ENCODE measurements at places on chromosomes 12 and 14.

DNA sequence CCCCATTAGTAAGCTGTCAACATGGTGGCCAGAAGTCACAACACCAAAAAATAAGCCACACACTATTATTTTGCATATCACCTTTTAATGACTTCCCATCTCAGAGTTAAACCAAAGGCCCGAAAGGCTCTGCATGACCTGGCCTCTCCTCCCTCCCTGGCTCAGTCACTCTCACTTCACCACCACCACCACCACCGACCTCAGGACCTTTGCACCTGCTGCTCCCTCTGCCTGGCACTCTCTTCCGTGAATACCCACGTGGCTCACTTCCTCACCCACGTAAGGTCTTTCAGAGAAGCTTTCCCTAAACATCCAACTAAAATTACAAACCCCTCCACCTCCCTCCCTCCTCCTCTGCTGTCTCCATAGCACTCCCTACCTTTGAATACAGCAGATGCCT, 134.3 kb downstream of the RIMBP2 start:
- no peak for DNase-seq

DNA sequence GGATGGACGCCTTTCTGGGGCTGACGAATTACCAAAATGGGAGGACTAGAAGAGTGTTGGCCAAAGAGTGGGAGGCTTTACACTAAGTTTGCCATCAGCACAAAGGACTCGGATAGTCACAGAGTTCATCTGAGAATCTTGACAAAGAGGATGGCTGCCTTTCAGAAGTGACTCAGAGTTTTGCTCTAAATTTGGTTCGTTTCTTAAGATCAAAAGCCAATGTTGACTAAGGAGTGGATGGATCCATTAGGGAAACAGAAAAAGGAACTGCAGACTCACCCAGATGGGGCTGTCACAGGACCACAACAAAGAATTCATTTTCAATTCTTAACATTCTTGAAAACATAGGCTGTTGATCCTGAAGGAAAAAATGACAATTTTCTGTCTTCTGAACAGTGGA, 81.3 kb upstream of the DUSP6 start:
- DNase-seq: no peak

DNA sequence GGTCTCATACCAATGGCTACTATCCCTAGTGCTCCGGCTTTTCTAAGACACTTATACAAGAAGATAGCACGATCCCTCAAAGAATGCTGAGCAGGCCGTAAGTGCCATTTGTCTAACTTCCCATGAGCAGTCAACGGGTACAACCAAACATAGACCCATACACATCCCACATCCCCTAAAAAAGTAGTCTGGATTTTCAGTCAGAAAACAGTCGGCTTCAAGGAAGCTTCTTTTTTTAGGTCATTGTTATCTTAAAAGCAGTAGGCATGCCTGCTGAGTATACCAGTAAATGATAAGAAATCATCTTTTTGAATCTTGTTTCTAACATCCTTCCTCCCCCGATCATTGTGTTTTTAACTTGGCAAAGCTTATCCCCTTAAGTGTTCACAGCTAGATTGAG, 19.8 kb downstream of the OSBPL8 start:
- DNase-seq: no peak

DNA sequence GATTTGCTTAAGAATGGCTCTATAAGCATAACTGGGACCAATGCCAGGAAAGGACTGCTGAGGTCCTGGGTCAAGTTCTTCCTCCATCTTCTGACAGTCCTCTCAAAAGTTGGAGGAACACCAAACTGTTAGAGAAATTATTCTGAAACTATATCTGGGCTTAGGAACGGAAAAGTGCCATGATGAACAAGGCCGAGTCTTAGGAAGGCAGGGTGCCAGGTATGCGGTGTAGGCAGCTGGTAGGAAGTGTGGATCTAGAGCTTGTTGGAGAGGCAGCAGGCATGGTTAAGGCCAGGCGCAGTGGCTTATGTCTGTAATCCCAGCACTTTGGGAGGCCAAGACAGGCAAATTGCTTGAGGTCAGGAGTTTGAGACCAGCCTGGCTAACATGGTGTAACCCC, 7.7 kb downstream of the GNPTAB start:
- DNase-seq: no peak

DNA sequence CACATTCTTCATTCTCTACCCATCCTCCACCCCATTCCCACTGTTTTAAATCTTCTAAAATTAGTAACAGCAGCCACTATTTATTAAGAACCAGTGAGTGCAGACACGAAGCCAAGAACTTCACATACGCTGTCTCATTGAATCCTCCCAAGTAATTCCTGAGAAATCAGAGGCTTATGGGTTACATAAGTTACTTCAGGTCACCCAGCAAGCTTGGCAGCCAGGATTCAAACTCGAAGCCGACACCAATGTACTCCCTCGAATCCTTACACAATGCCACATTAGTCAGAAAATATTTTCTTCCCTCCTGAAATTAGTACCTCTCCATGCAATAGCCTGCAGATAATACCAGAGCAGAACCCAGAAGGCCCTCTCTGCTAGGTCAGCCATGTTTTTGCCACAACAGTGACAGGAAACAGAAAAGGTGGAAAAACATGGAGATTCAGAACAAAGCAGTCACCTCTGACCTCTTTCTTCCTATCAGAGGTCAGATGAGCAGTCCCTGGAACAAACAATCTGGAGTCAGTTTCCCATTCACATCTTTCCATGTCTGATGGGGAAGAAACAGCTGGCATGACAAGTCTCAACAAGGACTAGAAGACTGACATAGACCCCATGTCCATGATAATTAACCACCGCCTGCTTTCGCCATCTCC, 16.4 kb downstream of the NID2 start:
- DNase-seq: no peak

DNA sequence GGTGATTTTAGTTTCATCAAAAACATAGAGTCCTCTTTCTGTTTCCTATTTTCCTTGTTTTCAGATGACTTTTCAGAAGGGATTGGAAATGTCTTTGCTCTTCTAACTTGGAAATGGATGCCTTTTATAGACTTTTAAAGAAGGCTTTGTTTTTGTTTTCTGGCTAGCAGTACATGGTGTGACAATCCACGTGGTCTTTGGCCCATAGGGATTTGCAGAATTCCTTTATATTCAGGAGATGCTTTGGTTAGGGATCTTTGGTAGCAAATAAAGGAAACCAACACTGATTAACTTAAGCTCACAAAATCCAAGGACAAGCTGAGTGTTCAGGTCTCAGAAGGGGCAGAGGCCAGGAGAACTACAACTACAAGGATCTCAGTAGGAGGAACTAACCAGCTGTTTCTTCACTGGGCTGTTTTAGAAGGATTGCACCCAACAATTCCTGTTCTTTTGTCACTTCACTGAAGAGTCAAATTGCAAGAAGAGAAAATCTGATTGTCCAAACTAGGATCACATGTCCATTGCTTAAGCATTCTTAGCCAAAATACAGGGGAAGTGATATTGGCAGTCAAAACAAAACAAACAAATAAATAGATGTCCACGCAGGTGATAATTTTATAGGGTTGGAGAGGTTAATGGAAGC, 58.6 kb upstream of the MANSC4 start:
- DNase-seq: no peak

- no peak for DNase-seq
Observed at GRCh38 chr12:107330831-107331431, 237.6 kb upstream of the CRY1 start.

DNA sequence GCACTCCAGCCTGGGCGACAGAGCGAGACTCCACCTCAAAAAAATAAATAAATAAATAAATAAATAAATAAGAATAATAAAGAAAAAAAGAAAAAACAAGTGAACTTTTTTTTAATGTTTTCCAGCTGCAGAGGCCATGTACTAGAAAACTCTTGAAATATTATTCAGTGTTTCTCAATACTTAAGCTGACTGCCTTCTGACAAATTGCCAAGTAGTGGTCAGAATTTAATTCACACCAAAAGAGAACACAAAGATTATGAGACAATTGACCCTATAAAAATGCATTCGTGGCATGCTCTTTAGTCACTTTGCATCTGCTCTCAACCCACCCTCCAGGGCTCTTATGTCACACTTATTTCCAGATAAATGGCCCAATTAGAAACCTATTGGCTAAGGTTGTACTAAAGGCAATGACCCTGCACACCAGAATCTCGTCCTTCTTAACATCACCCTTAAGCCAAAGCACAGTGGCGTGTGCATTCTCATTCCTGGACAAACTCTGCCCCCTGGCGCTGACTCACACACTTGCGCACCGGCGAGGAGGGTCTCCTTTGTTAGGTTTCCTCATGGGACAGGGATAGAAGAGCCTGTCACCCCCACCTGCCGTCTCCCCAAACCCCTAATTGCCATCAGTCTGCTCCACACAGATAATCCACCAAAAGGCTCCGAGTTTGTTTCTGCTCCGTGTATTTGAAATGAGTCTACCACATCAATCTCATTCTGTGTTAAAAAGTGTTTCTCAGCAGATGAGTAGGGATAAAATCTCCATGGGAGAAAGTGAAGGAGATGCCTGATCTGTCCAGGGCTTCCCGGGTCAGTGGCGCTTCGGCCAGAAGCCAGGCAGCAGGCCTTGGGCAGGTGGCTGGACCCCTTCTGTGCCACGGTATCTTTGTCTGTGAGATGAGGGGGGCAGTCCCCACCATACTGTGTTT, 73.1 kb upstream of the CEP83 start:
- peak; percentile 72 for DNase-seq

GRCh38 chr12:9856151-9856550, 13.0 kb downstream of the CLEC2B start:
- DNase-seq: no peak

- DNase-seq: no peak
Observed at GRCh38 chr14:33062881-33063280, 124.2 kb downstream of the NPAS3 start.

DNA sequence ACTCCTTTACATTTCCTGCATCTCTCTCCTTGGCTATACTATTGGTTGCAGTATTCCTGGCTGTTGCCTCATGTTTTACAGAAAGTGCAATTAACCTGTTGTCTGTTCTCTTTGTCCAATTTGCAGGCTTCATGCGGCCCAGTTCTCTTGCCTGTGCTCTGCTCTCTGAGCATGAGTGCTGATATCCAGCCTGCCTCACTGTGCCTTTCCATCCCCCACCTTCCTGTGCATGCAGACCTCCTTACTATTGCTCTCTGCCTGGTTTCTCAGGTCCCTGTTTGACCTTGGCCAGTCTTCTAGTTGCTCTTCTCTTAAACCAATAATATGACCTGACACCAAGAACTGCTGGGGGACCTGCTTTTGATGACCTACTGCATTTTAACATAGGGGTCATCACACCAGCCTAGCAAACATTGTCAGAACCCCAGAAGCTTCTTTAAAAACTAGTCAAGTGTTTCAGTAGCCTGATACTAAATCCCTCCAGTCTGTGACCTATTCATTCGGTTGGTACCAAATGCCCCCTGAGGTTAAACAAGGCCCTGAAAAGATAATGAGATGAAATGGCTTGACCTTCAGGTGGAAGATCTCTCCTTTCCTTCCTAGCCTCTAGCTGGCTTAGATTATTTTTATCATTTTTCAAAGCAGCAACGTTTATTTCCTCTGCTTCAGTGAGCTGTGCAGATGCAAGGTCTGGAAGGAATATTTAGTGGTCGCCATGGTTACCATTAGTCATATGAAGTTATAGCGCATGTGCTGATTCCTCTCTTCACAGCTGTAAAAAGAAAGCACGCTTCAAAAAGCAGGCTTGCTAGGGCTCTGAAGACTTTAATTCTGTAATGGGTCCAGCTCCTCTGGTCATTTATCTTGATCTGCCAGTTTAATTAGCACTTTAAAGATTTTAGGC, 216.5 kb downstream of the PHLDA1 start:
- DNase-seq: peak; percentile 30

GRCh38 chr12:107309020-107309419, 215.7 kb upstream of the CRY1 start:
- no peak for DNase-seq

DNA sequence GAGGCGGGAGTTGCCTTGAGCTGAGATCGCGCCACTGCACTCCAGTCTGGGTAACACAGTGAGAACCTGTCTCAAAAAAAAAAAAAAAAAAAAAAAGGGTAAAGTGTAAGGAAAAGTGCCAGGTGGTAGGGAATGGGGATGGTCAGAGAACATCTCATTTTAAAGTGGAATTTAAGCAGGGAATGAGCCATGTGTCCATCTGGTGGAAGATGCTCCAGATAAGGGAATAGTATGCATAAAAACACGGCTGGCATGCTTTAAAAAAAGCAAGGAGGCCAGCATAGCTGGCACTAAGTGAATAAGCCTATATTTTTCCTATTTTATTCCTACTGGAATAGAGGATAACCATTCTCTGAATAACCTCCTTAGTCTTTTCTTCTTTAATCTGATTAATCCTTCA, 33.7 kb downstream of the FAM186A start:
- DNase-seq: no peak

DNA sequence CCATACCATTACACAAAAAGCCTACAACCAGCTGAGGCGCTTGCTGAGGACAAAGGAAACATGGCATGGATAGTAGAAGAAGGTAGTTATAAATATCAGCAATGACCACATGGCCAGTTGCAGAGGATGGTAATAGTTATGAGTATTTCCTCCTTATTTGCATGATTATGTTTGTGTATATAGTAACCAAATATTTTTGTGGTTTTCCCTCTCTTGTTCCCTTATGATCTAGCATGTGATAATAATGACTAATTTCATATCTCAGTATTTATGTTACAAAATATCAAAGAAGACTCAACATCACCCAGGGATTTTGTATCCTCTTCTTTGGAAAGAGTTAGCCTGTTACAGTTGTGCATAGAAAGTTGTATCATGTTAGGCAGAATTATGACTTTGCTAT, 13.5 kb upstream of the CATSPERB start:
- no peak for DNase-seq

DNA sequence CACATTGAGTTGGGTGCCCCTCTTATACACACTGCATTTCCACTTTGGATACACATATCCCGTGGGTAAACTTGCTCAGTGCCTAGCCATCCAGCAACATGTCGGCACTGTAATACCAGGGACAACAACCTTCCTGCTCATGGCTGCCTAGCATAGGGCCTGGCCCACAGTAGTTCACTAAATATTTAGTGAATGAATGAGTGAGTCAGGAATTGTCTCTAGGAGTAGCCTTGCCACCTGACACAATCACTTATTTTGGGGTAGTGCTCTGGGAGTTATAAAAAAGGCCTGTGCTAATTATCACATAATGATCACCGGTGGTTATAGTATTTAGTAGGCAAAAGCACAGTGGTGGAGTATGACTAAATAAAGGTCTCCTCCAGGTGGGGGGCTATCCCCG, 8.5 kb upstream of the NUMB start:
- DNase-seq: no peak

GRCh38 chr12:118727196-118727978, 254.0 kb upstream of the SRRM4 start:
- DNase-seq: no peak

- DNase-seq: no peak
Observed at GRCh38 chr14:31137214-31137889, 70.2 kb downstream of the HECTD1 start.

DNA sequence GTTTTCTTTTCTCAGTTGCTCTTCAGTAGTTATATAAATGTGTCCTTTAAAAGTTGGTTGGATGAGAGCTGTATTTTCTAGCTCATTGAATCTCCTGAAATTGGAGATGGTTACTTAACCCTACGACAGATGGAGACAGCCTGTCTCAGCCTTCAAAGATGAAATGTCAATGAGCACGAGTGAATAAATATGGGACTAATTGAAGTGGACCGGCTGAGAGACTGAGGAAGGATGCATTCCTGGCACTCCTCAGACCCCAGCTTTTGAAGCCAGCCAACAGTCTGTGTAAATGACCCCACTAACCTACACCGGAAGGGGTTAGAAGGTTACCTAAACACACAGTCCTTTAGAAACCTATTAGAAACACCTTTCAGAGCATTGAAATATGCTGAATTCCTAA, 46.6 kb downstream of the PDZRN4 start:
- DNase-seq: no peak

Data from germinal center (tissue), 1 donor.